ENCODE measurements at places on chromosomes 5 and 9. TPM values are rescaled to one million over a fixed set of nuclear protein-coding genes. Genes with fewer than 3 reads are reported as not detected.

The COL15A1 gene
- not detected for total RNA-seq

The RANBP17 gene
- total RNA-seq = 7.7 TPM

The SLC27A6 gene
- total RNA-seq = 0.96 TPM

The FOXI1 gene
- total RNA-seq = not detected

The SLC22A4 gene
- under 0.01 TPM for total RNA-seq

The ANKH gene
- 9.4 TPM for total RNA-seq

The PROP1 gene
- not detected for total RNA-seq

The PCDHGA2 gene
- 0.21 TPM for total RNA-seq

The CDH9 gene
- total RNA-seq = not detected

The KCNN2 gene
- 0.21 TPM for total RNA-seq

The GABRA6 gene
- not detected for total RNA-seq

The STPG3 gene
- not detected for total RNA-seq

The DDX4 gene
- not detected for total RNA-seq

The ANKRD55 gene
- total RNA-seq = not detected

The LRRC19 gene
- not detected for total RNA-seq

The SLC6A7 gene
- total RNA-seq = not detected

The PRR16 gene
- 0.48 TPM for total RNA-seq

The LOX gene
- total RNA-seq = 1.1 TPM

The PKN3 gene
- 1.7 TPM for total RNA-seq

The TAS2R1 gene
- total RNA-seq = not detected

The EIF4E1B gene
- total RNA-seq = not detected

The ST6GALNAC4 gene
- 37.7 TPM for total RNA-seq

The ZNF366 gene
- not detected for total RNA-seq

The PTGS1 gene
- 1.9 TPM for total RNA-seq

The ADGRD2 gene
- not detected for total RNA-seq

The KIF24 gene
- 0.48 TPM for total RNA-seq

The LMX1B gene
- not detected for total RNA-seq

The HNRNPH1 gene
- 268 TPM for total RNA-seq

The IL3 gene
- not detected for total RNA-seq

The ECM2 gene
- 1.4 TPM for total RNA-seq

The HRCT1 gene
- 0.85 TPM for total RNA-seq

The GRIN1 gene
- total RNA-seq = 0.21 TPM

The SPATA6L gene
- 3.9 TPM for total RNA-seq

The SCGB3A2 gene
- total RNA-seq = not detected

The PKD2L2 gene
- total RNA-seq = under 0.01 TPM
